ENCODE measurements at places on chromosomes 7 and 10. TPM values are rescaled to one million over a fixed set of nuclear protein-coding genes. Genes with fewer than 3 reads are reported as not detected.

DNA sequence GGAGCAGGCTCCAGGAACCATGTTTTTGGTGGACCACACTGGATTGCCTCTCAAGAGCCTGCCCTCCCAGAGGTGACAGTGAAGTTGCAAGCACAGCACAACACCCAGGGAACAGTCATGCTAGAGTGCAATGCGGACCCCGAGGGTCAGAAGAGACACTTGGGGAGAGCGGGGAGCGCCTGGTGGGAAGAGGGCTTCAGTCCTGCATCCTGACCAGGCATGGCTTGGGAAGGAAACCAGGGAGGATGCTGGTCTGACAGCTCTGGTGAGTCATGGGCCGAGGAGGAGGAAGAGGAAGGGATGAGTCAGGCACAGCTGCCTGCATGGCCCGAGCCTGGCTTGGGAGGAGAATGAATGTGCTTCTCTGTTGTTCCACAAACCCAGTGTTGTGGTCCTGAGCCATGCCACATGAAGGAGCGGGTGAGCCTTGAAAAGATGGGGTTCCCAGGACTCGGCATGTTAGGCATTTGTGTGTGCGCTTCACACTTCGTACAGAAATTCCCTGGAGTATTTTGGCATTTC, 29.5 kb upstream of the ANKRD2 start:
- DNase-seq, result no peak
- no peaks in the 10 kb centered on the region for H3K4me1 ChIP-seq
- no peaks in the 10 kb centered on the region for H3K27me3 ChIP-seq
- H3K4me3 ChIP-seq, result no peak overlapping the region

DNA sequence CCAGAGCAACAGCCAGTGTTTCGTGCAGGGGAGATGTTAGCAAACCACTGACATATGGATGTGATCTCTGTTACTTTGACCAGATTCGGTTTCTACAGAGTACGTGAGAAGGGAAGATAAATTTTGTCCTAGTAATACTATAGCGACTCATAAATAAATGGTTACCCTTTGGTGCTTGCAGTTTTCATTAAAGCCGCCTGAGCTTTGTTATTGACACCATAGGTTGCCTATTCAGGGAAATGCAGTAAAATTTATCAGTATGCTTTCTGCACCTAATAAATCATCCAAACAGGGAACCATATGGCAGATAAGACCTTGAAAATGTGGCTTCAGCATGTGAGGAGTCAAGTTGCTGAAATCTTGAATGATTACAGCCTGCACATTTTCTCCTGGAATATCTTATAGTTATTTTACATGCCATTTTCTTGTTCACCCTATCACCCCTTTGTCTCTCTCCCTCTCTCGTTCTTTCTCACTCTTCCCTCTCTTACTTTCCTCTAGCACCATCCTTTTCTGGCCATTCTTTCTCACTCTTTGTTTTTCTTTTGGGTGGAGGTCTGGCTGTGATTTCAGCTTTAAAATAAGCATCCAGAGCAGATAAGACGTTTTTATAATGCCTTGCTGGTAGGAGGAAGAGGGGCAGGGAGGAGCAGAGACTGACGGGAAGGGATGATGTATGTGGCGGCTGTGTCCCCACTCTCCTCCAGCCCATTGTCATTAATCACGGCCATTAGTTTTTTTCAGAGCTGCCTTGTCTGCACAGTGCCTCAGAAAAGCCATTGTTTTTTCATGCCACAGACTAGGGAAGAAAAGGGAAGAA, 182.5 kb downstream of the LRMDA start:
- no peak overlapping the region for H3K27ac ChIP-seq
- peaks cover 4% of the 10 kb centered on the region for H3K4me1 ChIP-seq
- no peak for DNase-seq

Gene KMT2E
- 45.0 TPM for total RNA-seq

- no peak overlapping the region for H3K27ac ChIP-seq
- no peak for DNase-seq
- no peaks in the 10 kb centered on the region for H3K27me3 ChIP-seq
- no peaks in the 10 kb centered on the region for H3K36me3 ChIP-seq
- no peak overlapping the region for H3K4me3 ChIP-seq
- H3K4me1 ChIP-seq, result no peaks in the 10 kb centered on the region
Observed at GRCh38 chr10:34049887-34050286, 715.4 kb upstream of the NRP1 start.

Gene LIPM
- not detected for total RNA-seq

Gene SLC13A1
- total RNA-seq, result not detected

Gene HOXA7
- total RNA-seq, result not detected

DNA sequence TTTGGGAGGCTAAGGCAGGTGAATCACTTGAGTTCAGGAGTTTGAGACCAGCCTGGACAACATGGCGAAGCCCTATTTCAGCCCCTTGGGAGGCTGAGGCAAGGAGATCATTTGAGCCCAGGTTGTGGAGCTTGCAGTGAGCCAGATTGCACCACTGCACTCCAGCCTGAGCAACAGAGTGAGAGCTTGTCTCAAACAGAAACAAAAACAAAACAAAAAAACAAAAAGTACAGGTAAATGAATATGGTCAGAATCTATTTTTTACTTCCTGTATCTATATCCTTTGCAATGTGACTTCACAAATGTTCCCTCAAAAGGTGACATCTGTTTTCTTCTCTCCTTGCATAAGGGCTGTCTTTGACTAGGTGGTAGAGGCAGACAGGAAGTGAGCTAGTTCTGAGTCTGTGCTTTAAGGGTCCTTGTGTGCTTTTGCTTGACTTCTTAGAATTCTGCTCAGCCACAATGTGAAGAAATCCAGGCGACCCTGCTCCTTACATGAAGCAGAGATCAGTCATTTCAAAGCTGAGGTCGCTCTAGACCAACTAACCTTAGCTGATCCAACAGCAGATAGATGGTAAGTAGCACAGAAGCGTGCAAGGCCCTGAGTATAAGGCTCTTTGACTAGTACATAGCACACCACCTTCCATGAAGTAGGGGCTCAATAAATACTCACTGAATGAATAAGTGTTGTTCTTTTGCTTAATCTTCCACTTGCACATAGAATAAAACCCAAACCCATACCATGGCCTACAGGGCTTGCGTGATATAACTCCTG, 423.2 kb upstream of the PCDH15 start:
- no peaks in the 10 kb centered on the region for H3K27me3 ChIP-seq
- H3K27ac ChIP-seq, result no peak overlapping the region
- no peak overlapping the region for H3K4me3 ChIP-seq
- DNase-seq, result no peak
- H3K36me3 ChIP-seq, result no peaks in the 10 kb centered on the region

Gene RPEL1
- total RNA-seq, result not detected

- H3K4me3 ChIP-seq, result no peak overlapping the region
- H3K36me3 ChIP-seq, result no peaks in the 10 kb centered on the region
- no peaks in the 10 kb centered on the region for H3K27me3 ChIP-seq
- DNase-seq, result no peak
Observed at GRCh38 chr7:82972135-82972534, 190.5 kb downstream of the PCLO start.

Gene OR6B1
- total RNA-seq, result not detected

- H3K27ac ChIP-seq, result peak overlapping the region; percentile 58
- H3K27me3 ChIP-seq, result peaks cover 20% of the 10 kb centered on the region
- peak overlapping the region; percentile 95 for H3K4me3 ChIP-seq
Observed at GRCh38 chr10:115092555-115093285, 445 bp upstream of the ATRNL1 start.

DNA sequence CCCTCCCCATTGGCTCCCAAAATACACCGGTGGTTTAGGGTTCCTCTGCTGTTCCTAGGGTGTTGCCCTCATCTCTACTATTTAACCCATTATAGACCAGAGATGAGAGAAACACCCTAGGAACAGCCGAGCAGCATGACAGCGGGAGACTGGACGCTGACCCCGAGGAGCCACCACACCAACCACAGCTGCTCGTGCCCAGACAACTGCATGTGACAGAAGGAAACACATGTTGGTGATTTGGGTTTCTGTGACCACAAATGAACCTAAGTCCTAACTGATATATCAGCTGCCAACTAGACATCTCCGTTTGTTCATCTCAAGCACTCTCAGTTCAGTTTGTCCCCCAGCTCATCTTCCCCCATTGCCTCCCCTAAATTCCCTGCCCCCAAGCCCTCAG, 13.4 kb downstream of the CFAP43 start:
- H3K4me3 ChIP-seq, result no peak overlapping the region
- H3K36me3 ChIP-seq, result no peaks in the 10 kb centered on the region
- no peaks in the 10 kb centered on the region for H3K27me3 ChIP-seq
- H3K4me1 ChIP-seq, result no peaks in the 10 kb centered on the region

GRCh38 chr10:102744374-102745051, 765 bp downstream of the WBP1L start:
- H3K4me3 ChIP-seq, result peak overlapping the region; percentile 89
- H3K4me1 ChIP-seq, result peaks cover 3% of the 10 kb centered on the region
- no peak for DNase-seq
- H3K27me3 ChIP-seq, result no peaks in the 10 kb centered on the region
- no peaks in the 10 kb centered on the region for H3K36me3 ChIP-seq

DNA sequence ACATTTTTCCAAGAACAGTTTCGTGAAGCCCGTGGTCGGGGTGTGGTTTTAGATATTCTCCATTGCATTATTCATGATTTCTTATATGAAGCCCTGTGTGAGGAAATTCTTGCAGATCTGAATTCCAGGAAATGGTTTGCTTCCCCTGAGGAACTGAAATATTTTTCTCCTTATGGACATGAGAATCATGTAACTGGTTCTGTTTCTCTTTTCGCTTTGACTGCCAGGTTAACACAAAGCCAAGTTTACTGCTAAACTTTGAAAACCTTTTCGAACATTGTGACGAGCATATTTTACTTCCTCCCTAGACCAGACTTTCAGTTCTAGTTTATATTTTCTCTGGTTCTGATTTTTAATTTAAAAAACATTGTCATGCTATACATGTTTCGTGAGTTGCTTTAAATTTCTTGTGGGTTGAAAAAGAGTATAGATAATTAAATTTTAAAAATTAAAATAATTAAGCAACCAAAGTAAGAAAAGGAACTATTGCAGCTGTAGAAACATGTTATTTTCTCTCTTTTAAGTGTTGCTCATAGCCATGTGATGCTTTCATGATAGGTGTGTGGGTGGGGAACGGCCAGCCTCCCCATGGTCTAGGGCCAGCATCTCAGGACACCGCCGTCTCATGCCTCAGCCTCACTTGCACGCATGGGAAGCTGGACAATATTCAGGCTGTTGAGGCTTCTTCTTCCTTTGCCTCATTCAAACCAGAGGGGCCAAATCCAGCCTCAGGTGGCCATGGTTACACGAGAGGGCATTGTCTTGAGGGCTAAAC, 97.1 kb downstream of the CREB5 start:
- H3K36me3 ChIP-seq, result no peaks in the 10 kb centered on the region
- H3K4me1 ChIP-seq, result no peaks in the 10 kb centered on the region
- no peaks in the 10 kb centered on the region for H3K27me3 ChIP-seq
- no peak overlapping the region for H3K27ac ChIP-seq
- no peak overlapping the region for H3K4me3 ChIP-seq

DNA sequence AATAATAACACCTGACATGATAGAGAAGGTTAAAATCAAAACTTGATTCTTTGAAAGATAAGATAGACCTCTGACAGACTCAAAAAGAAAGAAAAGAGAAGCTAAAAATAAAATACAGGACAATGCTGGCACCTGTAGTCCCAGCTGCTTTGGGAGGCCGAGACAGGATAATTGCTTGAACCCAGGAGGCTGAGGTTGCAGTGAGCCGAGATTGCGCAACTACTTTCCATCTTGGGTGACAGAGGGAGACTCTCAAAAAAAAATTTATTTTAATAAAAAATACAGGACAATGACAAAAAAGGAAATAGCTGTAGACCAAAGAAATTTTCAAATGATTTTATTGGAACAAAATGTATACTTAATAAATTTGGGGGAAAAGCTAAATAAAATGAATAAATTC, 263.2 kb downstream of the SDK1 start:
- no peak for DNase-seq
- no peak overlapping the region for H3K27ac ChIP-seq
- no peaks in the 10 kb centered on the region for H3K4me1 ChIP-seq
- no peaks in the 10 kb centered on the region for H3K27me3 ChIP-seq

- no peaks in the 10 kb centered on the region for H3K4me1 ChIP-seq
- no peak for DNase-seq
- no peaks in the 10 kb centered on the region for H3K27me3 ChIP-seq
- no peak overlapping the region for H3K27ac ChIP-seq
- no peaks in the 10 kb centered on the region for H3K36me3 ChIP-seq
Observed at GRCh38 chr10:31142026-31142425, 110.4 kb upstream of the ZNF438 start.

- no peak for DNase-seq
- no peak overlapping the region for H3K27ac ChIP-seq
- H3K4me3 ChIP-seq, result no peak overlapping the region
- no peaks in the 10 kb centered on the region for H3K36me3 ChIP-seq
- H3K27me3 ChIP-seq, result no peaks in the 10 kb centered on the region
- H3K4me1 ChIP-seq, result no peaks in the 10 kb centered on the region
Observed at GRCh38 chr10:124632566-124632965, 111.6 kb downstream of the FAM53B start.

Gene EIF5AL1
- total RNA-seq, result 1.7 TPM

- DNase-seq, result no peak
- no peaks in the 10 kb centered on the region for H3K36me3 ChIP-seq
- H3K27ac ChIP-seq, result no peak within 1 kb of the TSS
Observed at GRCh38 chr10:103479135-103479534, at the start of gene CALHM3. Gene CALHM3, minus strand, starts transcription at chr10:103479240. Its CDS starts 208 bp downstream, at chr10:103479032.
